T-helper 1 cell (primary cell): ENCODE measurements at places on chromosomes 3 and 15.

DNA sequence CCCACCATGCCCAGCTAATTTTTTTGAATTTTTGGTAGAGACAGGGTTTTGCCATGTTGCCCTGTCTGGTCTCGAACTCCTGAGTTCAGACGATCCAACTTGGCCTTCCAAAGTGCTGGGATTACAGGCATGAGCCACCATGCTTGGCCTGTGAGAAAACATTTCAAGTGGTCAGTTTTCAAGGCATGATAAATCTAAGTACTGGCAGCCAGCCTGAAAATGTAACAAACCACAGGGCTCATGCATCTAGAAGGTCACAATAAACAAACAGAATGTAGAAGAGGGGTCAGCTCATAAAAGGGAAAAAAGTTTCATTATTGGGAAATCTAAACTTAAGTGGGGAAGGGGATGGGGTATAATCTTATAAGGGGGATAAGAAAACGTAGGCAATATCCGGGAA is 39.9 kb downstream of the PPCDC start:
- DNase-seq = no peak

DNA sequence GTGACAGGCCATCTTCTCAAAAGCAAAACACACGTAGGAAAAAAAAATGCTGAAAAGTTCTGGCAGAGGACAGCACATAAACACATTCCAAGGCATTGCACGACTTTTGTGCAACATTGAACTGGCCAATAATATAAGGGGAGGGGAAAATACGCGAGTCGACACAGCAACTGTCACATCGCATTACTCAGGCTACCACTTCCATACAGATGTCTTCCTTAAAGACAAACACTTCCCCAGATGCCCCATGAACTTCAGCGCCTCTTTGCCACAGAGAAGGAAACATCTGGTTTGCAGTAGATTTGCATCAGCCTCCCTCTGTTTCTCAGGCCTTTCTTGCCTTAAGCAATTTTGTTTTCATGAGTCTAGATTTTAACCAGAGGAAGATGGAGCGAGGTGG is 144.4 kb upstream of the IGF1R start:
- DNase-seq = no peak

GRCh38 chr3:134331811-134332199 is 42.4 kb downstream of the AMOTL2 start:
- DNase-seq = no peak

DNA sequence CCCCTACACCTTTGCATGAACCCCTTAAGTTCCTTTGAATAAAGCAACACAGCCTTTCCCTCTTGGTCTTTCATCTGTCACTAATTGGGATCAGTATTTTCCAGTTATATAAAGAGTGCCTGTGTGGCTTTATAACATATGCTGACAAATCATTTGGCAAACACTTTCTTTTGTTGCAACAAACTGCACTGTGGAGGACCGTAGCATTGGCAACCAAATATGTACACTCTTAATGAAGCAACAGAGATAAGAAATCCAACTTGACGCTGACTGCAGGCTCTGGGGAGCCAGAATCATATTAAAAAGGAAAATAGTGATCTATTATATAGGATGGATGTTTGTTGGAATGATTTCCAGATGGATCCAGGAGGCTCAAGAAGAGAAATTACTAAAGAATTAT is 120.1 kb upstream of the PRICKLE2 start:
- no peak for DNase-seq

GRCh38 chr15:69357773-69358771 is 56.1 kb upstream of the KIF23 start:
- no peak for DNase-seq
